ENCODE measurements at places on chromosomes 13 and 19. TPM values are rescaled to one million over a fixed set of nuclear protein-coding genes. Genes with fewer than 3 reads are reported as not detected.

GRCh38 chr19:39514840-39515550, at the start of gene SELENOV:
Gene SELENOV, plus strand, starts transcription at chr19:39515139. Its CDS starts 74 bp downstream, at chr19:39515213.
- H3K4me1 ChIP-seq, result no peaks in the 10 kb centered on the region
- peak within 1 kb of the TSS; percentile 28 for H3K4me3 ChIP-seq
- no peak within 1 kb of the TSS for H3K27ac ChIP-seq
- no peaks in the 10 kb centered on the region for H3K36me3 ChIP-seq

- H3K4me3 ChIP-seq, result no peak overlapping the region
- DNase-seq, result no peak
- no peaks in the 10 kb centered on the region for H3K27me3 ChIP-seq
- H3K27ac ChIP-seq, result no peak overlapping the region
- H3K4me1 ChIP-seq, result peaks cover 1% of the 10 kb centered on the region
- no peaks in the 10 kb centered on the region for H3K36me3 ChIP-seq
Measured at GRCh38 chr13:49319551-49319950, 71.8 kb downstream of the CDADC1 start.

GRCh38 chr19:28224441-28224840, 988.5 kb downstream of the UQCRFS1 start:
- H3K4me1 ChIP-seq, result no peaks in the 10 kb centered on the region
- no peak overlapping the region for H3K27ac ChIP-seq
- no peaks in the 10 kb centered on the region for H3K27me3 ChIP-seq
- H3K36me3 ChIP-seq, result no peaks in the 10 kb centered on the region

DNA sequence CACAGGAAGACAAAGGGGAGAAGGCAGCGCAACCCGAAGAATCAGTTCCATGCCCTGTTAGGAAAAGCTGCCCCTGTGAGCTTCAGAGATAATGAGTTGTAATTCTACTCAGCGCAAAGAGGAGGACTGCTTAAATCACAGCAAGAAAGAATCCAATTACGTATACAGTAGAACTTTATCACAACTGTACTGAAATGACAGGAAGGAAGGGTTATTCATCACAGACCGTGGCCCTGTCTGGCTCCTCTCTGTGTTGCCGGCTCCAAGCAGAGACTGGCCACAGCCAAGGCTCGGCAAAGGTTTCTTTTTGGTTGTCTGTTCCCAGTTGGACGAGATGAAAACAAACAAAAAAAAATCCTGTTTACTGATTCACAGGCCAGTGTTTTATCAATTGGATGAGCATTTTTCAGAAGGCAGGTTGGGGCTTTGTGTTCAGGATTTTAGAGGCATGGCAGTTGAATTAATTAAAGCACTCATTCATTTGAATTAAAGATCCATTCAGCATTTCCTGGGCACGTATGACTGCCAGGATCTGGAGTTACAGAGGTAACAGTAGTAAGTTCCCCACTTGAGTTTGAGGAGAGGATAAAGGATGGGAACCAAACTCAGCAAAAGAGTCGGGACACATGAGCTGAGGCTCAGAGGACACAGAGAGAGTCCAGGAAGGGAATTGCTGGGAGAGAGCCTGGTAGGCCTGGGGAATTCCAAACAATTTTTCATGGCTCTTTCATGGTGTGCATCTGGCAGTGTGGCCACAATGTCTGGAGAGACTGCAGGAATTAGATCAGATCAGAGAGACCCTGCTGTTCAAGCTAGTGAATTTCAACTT, 341.0 kb downstream of the DNAJC15 start:
- H3K27ac ChIP-seq, result peak overlapping the region; percentile 35
- no peak overlapping the region for H3K4me3 ChIP-seq
- H3K36me3 ChIP-seq, result no peaks in the 10 kb centered on the region
- H3K4me1 ChIP-seq, result peaks cover 33% of the 10 kb centered on the region
- no peaks in the 10 kb centered on the region for H3K27me3 ChIP-seq
- no peak for DNase-seq

- H3K27ac ChIP-seq, result peak overlapping the region; percentile 92
- H3K4me3 ChIP-seq, result no peak overlapping the region
- H3K36me3 ChIP-seq, result no peaks in the 10 kb centered on the region
- peak; percentile 71 for DNase-seq
Measured at GRCh38 chr19:39145180-39145953, 19.8 kb downstream of the PAK4 start.

GRCh38 chr19:5126498-5127223, 157.7 kb downstream of the KDM4B start:
- no peaks in the 10 kb centered on the region for H3K36me3 ChIP-seq
- no peak overlapping the region for H3K4me3 ChIP-seq
- H3K27me3 ChIP-seq, result no peaks in the 10 kb centered on the region
- H3K27ac ChIP-seq, result peak overlapping the region; percentile 57

DNA sequence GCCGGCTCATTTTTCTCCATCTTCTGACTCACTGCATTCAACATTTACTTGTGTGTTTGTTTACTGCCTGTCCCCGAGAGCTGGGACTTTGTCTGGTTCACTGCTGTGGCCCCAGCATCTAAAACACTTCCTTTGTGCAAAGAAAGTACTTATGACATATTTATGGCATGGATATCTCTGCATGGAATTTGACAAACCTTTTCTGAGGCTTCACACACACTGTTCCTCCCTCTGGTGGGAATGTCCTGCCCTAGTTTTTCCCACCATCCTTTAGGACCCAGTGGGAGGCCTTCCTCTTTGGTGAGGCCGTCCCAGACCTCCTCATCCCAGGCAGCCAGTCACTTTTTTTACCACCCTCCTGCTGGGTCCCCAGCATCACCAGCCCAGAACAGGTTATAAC, 1.4 kb upstream of the SRRM5 start:
- H3K4me3 ChIP-seq, result no peak overlapping the region
- no peak overlapping the region for H3K27ac ChIP-seq
- no peaks in the 10 kb centered on the region for H3K27me3 ChIP-seq
- no peaks in the 10 kb centered on the region for H3K4me1 ChIP-seq
- H3K36me3 ChIP-seq, result no peaks in the 10 kb centered on the region

KCNC3 gene
- polyA plus RNA-seq, result 1.6 TPM

OR7A10 gene
- not detected for polyA plus RNA-seq

MISP gene
- 50.9 TPM for polyA plus RNA-seq

URAD gene
- polyA plus RNA-seq, result 38.1 TPM
